Left ventricle myocardium inferior (tissue), 1 donor: ENCODE measurements at places on chromosomes 12 and 14.

DNA sequence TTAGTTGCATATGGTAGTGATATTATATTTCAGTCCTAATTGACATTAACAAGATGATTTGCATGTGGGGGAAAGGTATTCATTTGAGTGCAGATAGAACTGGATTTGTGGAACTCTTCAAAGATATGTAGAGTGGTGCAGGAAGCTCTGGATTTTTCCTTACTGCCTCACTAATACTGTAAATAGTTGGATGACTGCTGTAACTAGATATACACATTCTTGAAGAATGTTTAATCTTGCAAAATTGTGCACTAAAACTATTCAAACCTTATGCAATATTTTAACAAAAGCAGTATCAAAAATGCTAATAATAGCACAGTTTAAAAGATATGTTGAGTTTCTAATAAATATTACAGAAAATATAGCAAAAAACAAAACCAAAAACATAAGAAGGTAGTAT lies 43.1 kb upstream of the ATF7IP start:
- no peak for DNase-seq

DNA sequence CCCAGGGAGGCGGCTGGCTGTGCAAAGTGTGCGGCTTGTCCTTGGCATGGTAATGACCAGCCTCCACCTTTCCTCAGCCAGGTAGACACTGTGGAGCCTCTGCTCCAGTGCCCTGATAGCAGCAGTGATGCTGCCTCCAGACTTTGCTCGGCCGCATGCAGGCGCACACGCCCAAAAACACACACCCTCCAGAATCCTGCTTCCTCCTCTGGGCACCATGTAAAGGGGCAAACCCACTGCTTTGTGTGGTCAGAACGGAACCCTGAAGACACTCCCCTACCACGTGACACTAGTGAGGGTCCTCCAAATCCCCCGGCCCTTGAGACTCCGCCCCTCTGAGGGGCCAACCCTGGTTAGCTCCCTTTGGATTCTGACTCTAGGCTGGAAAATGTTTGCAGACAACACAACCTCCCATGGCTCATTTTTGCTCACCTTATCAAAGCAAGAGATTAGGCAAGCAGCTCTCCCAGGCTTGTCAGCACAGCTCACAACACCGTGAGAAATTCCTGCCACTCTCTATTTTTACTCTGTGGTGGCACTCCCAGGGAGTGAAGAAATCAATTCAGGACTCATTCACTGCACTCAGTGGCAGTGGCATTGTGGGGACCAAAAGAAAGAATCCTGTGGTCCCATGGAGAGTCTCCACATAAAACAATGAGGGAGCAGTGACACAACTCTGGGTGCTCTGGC lies 4.5 kb downstream of the KRT77 start:
- DNase-seq: no peak

- DNase-seq: peak; percentile 38
Observed at GRCh38 chr12:118188690-118189371, 52.9 kb downstream of the PEBP1 start.

GRCh38 chr12:98373025-98373554 lies 142.3 kb upstream of the TMPO start:
- no peak for DNase-seq

GRCh38 chr12:46585854-46586621 lies 213.5 kb upstream of the SLC38A2 start:
- DNase-seq: no peak

DNA sequence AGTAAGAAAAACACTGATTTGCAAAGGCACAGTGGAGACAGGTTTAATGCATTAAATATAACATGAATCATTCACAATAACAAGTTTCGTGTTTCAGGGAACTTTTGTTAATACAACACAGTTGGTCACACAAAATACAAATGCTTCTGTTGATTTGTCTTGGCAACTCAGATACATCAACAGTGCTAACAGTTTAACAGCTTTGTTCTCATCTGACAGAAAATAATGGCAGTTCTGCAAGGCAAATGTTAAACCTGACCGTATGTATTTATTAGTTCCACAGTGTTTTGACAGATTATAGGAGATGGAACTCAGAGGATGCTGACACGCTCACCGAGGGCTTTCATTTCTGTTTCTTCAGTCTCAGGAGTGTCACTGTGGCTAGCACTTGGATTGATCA lies 350.7 kb downstream of the PRKD1 start:
- DNase-seq: no peak

- no peak for DNase-seq
Observed at GRCh38 chr12:82461393-82461792, 103.1 kb downstream of the METTL25 start.

DNA sequence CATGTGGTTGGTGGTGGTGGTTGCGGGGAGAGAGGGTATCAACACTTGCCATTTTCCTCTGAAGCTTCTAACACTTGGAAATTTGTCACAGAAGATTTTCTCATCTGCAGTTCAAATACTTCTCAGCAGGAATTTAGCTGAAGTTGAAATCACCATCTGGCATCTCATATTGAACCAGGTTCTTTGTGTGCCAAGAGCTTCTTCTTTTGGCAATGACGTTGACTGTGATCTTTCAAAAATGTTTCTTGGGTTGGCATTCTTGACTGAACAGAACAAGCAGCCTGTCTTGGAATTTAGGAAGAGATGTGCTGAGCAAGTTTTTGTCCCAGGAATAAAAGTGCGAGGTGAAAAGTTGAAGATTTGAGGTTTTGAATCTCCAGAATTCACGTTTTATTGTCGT lies 8.7 kb upstream of the NIN start:
- DNase-seq: no peak

DNA sequence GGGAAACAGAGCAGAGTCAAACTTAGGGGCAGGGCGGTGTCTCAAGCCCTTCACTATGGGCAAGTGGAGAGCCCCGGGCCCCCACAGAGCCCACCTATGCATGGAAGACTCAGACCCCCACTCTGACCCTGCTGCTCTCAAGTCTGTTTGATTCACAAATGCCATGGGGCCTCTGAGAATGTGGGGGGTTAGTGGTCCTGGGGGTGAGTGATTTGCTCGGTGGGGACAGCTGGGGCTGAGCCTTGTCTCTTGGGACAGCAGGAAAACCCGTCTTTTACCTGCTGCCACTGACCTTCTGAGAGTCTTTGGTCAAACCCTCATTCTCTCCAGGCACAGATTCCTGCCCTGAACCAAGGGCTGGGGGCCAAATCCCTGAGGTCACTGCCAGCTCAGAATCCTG lies 201.0 kb upstream of the RTL1 start:
- no peak for DNase-seq

GRCh38 chr12:110141389-110141788 lies 17.2 kb downstream of the IFT81 start:
- DNase-seq: peak; percentile 55

GRCh38 chr12:115942346-115942745 lies 335.1 kb downstream of the MED13L start:
- DNase-seq: no peak

DNA sequence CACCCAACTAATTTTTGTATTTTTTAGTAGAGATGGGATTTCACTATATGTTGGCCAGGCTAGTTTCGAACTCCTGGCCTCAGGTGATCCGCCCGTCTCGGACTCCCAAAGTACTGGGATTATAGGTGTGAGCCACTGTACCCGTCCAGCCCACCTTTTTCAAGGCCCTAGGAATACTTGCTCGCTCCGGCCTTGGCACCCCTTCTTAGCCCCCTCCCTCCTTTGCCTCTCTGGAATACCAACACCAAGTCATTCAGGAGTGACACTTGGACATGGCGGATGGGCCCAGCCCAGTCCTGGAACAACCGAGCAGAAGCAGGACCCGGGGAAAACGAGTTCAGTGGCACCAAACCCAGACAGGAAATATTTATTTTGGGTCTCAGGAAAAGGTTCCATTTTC lies 29.1 kb downstream of the PLEKHG3 start:
- DNase-seq: peak; percentile 1

DNA sequence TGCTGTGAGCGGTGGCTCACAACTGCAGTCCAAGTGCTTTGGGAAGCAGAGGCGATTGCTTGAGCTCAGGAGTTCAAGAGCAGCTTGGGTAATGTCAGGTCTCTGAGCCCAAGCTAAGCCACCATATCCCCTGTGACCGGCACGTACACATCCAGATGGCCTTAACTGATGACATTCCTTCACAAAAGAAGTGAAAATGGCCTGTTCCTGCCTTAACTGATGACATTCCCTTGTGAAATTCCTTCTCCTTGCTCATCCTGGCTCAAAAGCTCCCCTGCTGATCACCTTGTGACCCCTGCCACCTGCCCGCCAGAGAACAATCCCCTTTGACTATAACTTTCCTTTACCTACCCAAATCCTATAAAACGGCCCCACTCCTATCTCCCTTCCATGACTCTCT lies 48.6 kb downstream of the SLC25A47 start:
- DNase-seq: no peak

DNA sequence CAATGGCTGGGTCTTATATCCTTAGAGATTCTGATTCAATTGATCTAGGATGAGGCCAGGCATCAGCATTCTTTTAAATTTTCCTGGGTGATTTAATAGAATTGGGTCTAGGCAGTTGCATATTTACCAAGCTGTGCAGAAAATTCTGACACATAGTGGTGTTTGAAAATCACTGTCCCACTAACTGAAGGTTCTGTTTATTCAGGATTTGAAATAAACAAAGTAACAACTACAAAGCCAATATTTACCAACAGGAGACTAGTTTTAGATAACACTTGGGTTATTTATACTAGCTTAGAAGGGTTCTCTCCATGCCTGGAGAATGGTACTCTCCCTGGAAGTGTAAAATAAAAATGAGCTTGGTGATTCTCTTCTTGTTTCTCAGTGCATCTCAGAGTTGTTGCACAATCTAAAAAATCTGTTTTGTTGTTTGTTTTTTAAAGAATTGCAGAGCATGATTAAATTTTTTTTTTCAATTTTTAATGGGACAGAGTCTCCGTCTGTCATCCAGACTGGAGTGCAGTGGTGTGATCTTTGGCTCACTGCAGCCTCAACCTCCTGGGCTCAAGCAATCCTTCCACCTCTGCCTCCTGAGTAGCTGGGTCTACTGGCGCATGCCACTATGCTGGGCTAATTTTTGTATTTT lies 16.9 kb downstream of the BEST3 start:
- no peak for DNase-seq

- DNase-seq: no peak
Observed at GRCh38 chr14:25026476-25027137, 23.3 kb downstream of the STXBP6 start.

- DNase-seq: no peak
Observed at GRCh38 chr14:30034152-30034551, 106.5 kb upstream of the PRKD1 start.

- no peak for DNase-seq
Observed at GRCh38 chr12:129901254-129901653, 2.6 kb downstream of the TMEM132D start.
